ENCODE measurements at places on chromosomes 2 and 18. TPM values are rescaled to one million over a fixed set of nuclear protein-coding genes. Genes with fewer than 3 reads are reported as not detected.

DNA sequence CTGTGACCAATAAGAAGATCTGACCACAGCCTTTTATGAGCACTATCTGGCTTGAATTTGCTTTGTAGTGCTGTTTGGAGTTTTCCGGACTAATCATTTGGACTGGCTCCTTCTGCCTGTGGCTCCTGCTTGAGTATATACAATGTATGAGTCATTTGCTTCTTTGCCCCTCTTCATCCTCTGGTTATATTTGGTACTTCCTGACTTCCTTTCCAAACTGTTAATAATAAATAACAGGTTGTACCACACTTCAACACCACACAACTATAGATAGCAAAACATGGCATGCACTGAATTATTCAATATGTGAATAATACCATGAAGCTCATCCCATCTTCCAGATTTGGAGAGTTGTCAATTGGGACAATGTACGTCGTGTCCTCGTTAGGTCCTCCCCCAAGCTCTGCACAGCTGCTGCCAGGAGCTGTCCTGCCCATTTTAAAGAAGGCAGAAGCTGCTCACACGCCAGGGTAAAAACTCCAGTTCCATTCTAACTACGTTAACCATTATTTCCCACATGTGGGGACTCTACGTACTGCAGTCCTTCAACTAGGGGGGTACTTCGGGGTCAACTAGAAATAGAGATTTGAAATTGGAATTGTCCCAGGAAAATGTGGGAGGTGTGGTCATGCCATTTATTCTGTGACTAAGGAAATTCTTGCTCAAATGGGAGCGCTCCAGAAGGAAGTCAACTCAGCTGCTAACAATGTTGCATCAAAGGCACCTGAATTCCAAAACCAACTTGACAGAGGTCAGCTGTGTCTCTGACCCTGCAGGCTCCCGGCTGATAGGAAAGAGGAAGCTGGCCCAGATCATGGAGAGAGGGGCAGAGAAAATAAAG, 38.1 kb downstream of the ST8SIA5 start:
- no peak overlapping the region for H3K27ac ChIP-seq
- no peaks in the 10 kb centered on the region for H3K36me3 ChIP-seq
- DNase-seq, result no peak
- no peaks in the 10 kb centered on the region for H3K4me1 ChIP-seq
- H3K4me3 ChIP-seq, result no peak overlapping the region

- no peaks in the 10 kb centered on the region for H3K36me3 ChIP-seq
- no peaks in the 10 kb centered on the region for H3K27me3 ChIP-seq
- H3K4me1 ChIP-seq, result no peaks in the 10 kb centered on the region
- no peak for DNase-seq
- no peak overlapping the region for H3K4me3 ChIP-seq
Measured at GRCh38 chr18:7141287-7141686, 23.7 kb upstream of the LAMA1 start.

- no peak overlapping the region for H3K27ac ChIP-seq
- peaks cover 4% of the 10 kb centered on the region for H3K27me3 ChIP-seq
- no peak for DNase-seq
- no peaks in the 10 kb centered on the region for H3K36me3 ChIP-seq
- no peak overlapping the region for H3K4me3 ChIP-seq
- peaks cover 8% of the 10 kb centered on the region for H3K4me1 ChIP-seq
Measured at GRCh38 chr18:58865701-58866065, 1.0 kb downstream of the ZNF532 start.

DNA sequence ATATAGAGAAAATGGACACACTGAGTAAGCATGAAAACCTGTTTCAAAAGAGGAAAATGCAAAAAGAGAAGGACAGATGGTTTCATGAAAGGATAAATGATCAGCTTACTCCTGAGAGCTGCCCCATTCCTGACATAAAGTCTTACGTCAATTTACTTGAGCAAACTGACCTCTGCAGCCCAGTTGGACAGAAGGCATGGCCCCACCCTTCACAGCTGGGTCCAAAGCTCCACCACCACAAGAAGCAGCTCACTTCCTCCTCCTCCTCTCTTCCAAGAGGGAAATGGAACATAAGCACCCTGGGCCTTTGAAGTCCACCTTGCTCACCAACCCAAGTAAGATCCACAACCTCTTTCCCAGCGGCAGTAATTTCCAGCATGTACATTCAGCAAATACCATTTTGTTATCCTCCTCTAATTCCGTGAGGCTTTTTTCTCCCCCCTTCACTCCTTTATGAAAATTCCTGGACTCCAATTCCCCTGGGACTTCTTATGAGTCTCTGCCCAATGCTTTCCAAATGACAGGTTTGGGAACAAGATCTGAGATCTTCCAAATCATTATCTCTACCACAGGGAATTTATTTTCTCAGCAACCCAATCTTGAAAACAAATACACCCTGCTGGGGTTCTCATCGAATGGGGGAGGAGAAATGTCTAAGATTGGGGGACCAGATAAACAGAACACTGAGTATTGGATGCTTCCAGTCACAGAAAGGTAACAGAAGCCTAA, 10.1 kb downstream of the COL4A4 start:
- H3K27ac ChIP-seq, result no peak overlapping the region
- no peak for DNase-seq
- H3K4me1 ChIP-seq, result no peaks in the 10 kb centered on the region
- no peak overlapping the region for H3K4me3 ChIP-seq
- no peaks in the 10 kb centered on the region for H3K36me3 ChIP-seq

DNA sequence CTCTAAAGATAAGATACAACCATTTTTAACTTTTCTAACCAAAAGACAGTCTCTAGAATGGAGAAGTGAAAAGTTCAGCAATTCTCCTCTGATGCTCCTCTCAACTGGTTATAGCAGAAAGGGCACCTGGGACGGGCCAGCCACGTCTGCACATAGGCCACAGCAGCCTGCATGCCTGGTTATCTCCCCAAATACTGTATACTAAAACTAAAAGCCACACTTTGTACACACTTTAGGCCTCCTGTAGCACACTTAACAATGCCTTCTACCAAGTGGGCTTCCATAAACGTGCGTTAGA, 179.1 kb downstream of the ANKRD44 start:
- H3K4me3 ChIP-seq, result no peak overlapping the region
- peaks cover 58% of the 10 kb centered on the region for H3K4me1 ChIP-seq
- H3K27ac ChIP-seq, result peak overlapping the region; percentile 56
- no peaks in the 10 kb centered on the region for H3K27me3 ChIP-seq
- no peak for DNase-seq

DNA sequence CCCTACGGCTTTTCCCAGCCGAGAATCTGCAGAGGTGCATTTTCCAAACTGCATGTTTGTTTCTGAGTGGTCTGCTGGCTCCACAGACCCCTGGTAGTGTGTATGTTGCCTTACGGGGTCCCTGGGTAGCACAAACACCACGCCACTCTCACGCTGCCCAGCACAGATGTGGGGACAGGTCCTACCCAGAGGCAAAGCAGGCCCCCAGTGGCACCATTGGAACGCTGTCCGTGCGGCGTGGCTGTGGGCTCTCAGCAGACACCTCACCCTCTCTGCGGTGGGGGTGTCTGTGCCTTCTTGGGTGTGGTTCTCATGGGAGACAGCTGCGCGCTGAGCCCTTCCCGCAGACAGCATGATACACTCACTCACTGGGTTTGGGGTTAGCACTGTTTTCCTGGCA, 137.4 kb downstream of the NFATC1 start:
- H3K27ac ChIP-seq, result no peak overlapping the region
- H3K27me3 ChIP-seq, result no peaks in the 10 kb centered on the region
- no peak for DNase-seq
- H3K36me3 ChIP-seq, result no peaks in the 10 kb centered on the region

GRCh38 chr2:74772046-74772445, 61.9 kb upstream of the HK2 start:
- no peak overlapping the region for H3K27ac ChIP-seq
- no peak overlapping the region for H3K4me3 ChIP-seq
- no peaks in the 10 kb centered on the region for H3K36me3 ChIP-seq
- DNase-seq, result no peak
- H3K27me3 ChIP-seq, result no peaks in the 10 kb centered on the region

GRCh38 chr2:10382354-10383061, 65.6 kb downstream of the ODC1 start:
- H3K4me3 ChIP-seq, result peak overlapping the region; percentile 57
- peak; percentile 81 for DNase-seq
- no peaks in the 10 kb centered on the region for H3K27me3 ChIP-seq
- H3K4me1 ChIP-seq, result peaks cover 57% of the 10 kb centered on the region
- no peaks in the 10 kb centered on the region for H3K36me3 ChIP-seq

DNA sequence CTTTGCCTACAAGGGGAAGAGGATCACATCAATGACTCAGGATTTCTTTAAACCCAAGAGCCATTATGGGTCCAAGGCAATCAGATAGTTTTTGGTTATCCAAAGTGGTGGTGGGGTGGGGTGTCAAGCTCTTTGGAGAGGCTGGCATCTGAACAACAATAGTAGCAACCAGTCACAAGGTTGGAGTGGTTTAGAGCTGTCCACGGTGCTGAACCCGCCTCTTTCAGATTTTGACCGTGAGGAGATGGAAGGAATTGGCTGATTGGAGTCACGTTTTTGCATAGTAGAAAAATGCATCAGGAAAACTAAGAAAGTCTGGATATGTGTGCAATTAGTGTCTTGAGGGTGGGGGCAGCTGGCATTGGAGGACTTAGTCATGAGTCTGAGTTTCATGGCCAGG, 159.9 kb downstream of the LOXHD1 start:
- no peaks in the 10 kb centered on the region for H3K36me3 ChIP-seq
- peak; percentile 13 for DNase-seq
- H3K27me3 ChIP-seq, result no peaks in the 10 kb centered on the region
- no peak overlapping the region for H3K27ac ChIP-seq
- H3K4me3 ChIP-seq, result no peak overlapping the region
- no peaks in the 10 kb centered on the region for H3K4me1 ChIP-seq

DNA sequence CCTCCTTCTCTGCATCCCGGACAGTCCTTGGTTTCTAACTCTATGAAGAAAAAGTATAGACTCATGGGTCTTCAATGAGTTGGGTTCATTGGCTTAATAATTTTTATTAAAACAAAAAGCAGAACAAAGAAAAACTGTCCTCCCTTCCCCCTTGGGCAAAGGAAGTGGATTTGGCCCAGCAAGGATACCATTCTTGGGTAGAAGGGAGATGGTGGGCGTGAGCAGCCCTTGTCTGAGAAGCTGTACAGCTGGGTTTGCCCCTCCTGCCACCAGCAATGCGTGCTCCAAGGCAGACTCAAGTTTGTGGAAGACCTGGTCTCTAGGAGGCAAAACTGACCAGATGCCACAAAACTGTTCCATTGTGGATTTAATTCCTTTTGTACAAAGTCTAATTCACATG, 12.7 kb downstream of the PCARE start:
- H3K27me3 ChIP-seq, result no peaks in the 10 kb centered on the region
- no peak overlapping the region for H3K27ac ChIP-seq
- DNase-seq, result no peak
- no peak overlapping the region for H3K4me3 ChIP-seq

- H3K27me3 ChIP-seq, result no peaks in the 10 kb centered on the region
- no peaks in the 10 kb centered on the region for H3K4me1 ChIP-seq
- no peaks in the 10 kb centered on the region for H3K36me3 ChIP-seq
- no peak for DNase-seq
- H3K4me3 ChIP-seq, result no peak overlapping the region
Measured at GRCh38 chr2:46385786-46386577, 88.8 kb downstream of the EPAS1 start.

DNA sequence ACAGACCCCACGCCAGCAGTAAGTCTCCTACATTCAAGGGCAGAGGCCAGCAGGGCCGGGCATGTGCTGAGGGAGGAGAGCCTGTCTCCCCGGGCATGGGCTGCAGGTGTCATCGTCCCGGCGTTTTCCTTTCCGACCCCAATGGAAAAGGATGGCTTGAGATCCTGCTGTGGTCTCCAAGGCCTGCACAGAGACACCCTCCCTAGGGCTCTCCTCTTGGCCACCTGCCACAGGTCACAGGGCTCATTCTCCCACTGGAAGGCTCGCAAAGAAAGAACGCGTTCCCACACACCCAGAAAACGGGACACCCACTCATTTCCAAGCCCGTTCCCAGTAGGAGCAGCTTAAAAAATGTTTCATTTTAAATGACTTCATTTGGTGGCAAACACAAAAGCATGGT, 41.0 kb downstream of the DIPK1C start:
- H3K4me1 ChIP-seq, result no peaks in the 10 kb centered on the region
- no peaks in the 10 kb centered on the region for H3K27me3 ChIP-seq
- no peak overlapping the region for H3K4me3 ChIP-seq
- H3K27ac ChIP-seq, result no peak overlapping the region

DNA sequence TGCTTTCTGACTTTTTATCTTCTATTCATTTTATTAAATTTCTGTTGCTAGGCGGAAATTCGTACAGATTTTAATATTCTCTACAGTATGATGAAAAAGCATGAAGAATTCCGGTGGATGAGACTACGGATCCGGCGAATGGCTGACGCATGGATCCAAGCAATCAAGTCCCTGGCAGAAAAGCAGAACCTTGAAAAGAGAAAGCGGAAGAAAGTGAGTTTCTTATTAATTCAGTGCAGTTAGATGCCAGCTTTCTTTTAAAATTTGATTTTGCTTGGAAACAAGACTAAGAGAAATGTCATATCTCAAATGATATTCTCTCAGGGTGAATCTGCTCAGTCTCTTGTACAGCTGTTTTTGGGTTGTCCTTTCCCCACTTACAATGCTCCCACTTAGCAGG, 84.3 kb downstream of the MGAT5 start:
- H3K36me3 ChIP-seq, result no peaks in the 10 kb centered on the region
- H3K4me1 ChIP-seq, result no peaks in the 10 kb centered on the region
- DNase-seq, result no peak
- H3K27me3 ChIP-seq, result no peaks in the 10 kb centered on the region
- H3K4me3 ChIP-seq, result no peak overlapping the region

- no peak for DNase-seq
- H3K4me3 ChIP-seq, result no peak overlapping the region
- no peaks in the 10 kb centered on the region for H3K36me3 ChIP-seq
- H3K27ac ChIP-seq, result no peak overlapping the region
- H3K4me1 ChIP-seq, result no peaks in the 10 kb centered on the region
Measured at GRCh38 chr2:171316220-171316619, 117.6 kb downstream of the METTL8 start.

- H3K36me3 ChIP-seq, result no peaks in the 10 kb centered on the region
- H3K27ac ChIP-seq, result no peak overlapping the region
- H3K27me3 ChIP-seq, result no peaks in the 10 kb centered on the region
- no peaks in the 10 kb centered on the region for H3K4me1 ChIP-seq
Measured at GRCh38 chr18:37508207-37508606, 57.4 kb downstream of the CELF4 start.

DNA sequence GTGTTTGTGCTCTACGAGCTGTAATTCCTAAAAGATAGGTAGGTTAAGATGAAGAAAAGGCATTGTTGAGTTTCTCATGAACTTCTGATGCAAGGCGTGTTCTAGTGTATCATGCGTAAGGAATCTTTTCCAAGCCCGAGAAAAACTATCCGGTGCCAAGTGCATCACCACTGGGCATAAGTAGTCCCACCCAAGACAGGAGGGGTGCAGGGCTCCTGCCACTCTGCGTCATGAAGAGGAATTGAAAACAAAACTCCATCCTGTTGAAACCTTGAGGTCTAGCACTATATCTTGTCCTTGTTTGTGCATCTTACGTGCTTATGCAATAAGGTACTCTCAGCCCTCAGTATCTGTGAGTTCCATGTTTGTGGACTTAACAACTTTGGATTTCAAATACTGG, 45.7 kb downstream of the RAB31 start:
- no peaks in the 10 kb centered on the region for H3K4me1 ChIP-seq
- no peak overlapping the region for H3K4me3 ChIP-seq
- no peak overlapping the region for H3K27ac ChIP-seq
- H3K36me3 ChIP-seq, result no peaks in the 10 kb centered on the region

Gene MC5R
- not detected for total RNA-seq

Gene SLC9A2
- total RNA-seq, result not detected

Gene ESCO1
- total RNA-seq, result 36.4 TPM

Gene MEP1B
- 0.32 TPM for total RNA-seq

Gene TRIM54
- total RNA-seq, result not detected

Gene GNAL
- 0.67 TPM for total RNA-seq

Gene SLC4A5
- total RNA-seq, result 18.5 TPM

Gene ACADL
- not detected for total RNA-seq

Gene PGAP1
- 6.0 TPM for total RNA-seq

Gene ITPRIPL1
- total RNA-seq, result 0.79 TPM

Gene CFAP65
- total RNA-seq, result not detected
